ENCODE measurements at places on chromosomes 2 and 18.

GRCh38 chr2:235486729-235487128, 7.1 kb upstream of the AGAP1 start:
- no peak for DNase-seq

DNA sequence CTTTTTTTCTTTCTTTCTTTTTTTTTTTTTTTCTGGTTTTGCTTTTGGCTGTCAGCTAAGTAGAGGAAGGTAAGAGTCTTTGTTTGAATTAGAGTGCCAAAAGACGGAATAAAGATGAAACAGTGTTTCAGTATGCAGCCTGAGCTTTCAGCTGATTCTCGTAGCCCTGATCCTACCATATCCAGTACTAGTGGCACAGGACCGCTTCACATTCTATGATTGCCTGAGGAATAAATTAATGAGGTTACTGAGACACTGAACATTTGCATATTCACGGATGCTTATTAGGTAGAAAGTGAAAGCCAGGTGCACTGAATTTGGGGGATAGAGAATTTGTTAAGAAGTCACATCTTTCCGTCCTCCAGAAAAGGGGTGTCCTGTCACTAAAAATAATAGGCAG, 421.5 kb upstream of the POU3F3 start:
- DNase-seq = no peak

GRCh38 chr2:37920570-37920969, 4.5 kb upstream of the RMDN2 start:
- DNase-seq = no peak

DNA sequence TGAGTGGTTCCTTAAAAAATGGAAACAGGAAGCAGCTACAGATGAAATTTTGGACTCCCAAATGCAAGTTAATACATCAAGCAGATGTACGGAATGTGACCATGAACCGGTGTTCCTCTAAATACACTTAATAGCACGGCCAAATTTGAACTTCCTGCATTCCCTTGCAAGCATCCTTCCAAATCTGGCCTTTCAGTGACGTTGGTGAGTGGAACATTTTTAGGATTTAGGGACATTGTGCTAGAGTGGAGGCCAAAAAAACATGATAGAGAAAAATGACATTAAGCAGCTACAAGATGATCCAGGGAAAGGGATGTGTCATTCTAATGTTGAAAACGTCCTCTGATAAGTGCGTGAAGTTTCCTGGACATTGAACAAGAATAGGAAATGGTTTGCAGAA, 62.1 kb downstream of the CTAGE1 start:
- no peak for DNase-seq

DNA sequence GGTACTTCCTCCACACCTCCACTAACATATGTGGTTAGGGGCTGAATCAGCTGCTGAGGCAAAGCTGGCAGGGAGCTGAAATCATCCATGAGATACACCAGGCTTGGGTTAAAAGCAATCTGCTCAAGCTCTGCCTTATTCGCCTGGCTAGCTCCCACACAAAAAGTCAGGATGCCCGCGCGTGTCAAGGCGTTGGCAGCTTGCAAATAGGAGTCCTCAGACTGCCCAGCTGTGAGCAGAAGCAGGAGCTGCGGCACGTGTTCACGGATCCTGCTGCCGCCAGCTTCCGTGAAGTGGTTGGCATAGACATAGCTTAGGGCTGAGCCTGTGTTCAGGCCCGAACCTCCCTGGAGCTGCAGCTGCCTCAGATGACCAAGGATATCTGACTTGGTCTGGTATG, 35.3 kb downstream of the COL6A3 start:
- DNase-seq = no peak

GRCh38 chr2:164692114-164692513, 70.8 kb upstream of the GRB14 start:
- DNase-seq = no peak

DNA sequence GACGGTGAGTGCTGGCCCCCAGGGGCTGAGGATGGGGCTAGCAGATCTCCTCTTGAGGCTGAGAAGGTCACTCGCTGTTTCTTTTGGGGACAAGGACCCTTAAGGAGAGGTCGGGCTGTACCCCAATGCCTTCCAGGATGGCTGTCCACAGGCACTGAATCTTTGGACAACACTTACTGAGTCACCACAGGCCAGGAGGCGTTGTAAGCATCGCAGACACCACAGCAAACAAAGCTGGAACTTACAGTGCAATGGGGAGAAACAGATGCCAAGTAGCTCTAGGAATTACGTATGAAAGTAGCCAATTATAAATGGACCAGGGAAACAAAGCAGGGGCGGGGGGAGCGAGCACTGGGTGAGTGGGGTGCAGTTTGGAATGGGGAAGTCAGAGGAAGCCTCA, 219.8 kb downstream of the GLI2 start:
- DNase-seq = no peak

GRCh38 chr2:133331436-133331835, 236.8 kb downstream of the NCKAP5 start:
- no peak for DNase-seq

GRCh38 chr2:147792966-147793617, 51.7 kb upstream of the ACVR2A start:
- no peak for DNase-seq

DNA sequence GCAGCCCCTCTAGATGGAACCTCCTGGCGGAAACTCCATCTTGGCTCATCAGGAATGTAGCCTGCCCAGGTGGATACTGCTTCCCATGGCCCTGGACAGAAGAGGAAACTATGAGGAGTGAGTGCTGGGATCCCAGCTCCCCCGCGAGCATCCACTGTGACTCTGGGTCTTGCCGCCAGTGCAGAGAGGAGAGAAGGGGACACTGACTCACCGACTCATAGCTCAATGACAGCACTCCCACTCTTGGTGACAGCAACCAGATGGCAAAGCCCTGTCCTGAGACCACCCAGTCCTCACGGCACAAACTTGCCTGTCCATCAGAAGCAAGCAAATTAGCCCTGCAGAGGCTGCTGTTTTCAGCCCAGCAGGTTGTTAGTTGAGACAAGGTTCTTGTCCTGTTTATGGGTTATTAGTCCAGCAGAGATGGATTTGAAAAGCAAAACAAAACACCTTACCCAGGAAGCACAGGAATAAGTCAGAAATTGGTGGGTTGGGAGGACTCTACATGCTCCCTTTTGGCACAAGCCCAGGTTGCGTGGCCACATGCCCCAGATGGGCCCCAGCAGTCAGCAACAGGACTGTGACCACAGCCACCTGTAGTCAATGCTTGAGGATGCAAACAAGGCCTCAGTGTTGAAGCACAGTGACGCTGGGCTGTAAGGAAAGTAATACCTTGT, 111.5 kb upstream of the GLI2 start:
- no peak for DNase-seq

- no peak for DNase-seq
Observed at GRCh38 chr2:208657468-208657867, 250.9 kb downstream of the PTH2R start.

- no peak for DNase-seq
Observed at GRCh38 chr18:6885992-6886796, 156.7 kb downstream of the ARHGAP28 start.

DNA sequence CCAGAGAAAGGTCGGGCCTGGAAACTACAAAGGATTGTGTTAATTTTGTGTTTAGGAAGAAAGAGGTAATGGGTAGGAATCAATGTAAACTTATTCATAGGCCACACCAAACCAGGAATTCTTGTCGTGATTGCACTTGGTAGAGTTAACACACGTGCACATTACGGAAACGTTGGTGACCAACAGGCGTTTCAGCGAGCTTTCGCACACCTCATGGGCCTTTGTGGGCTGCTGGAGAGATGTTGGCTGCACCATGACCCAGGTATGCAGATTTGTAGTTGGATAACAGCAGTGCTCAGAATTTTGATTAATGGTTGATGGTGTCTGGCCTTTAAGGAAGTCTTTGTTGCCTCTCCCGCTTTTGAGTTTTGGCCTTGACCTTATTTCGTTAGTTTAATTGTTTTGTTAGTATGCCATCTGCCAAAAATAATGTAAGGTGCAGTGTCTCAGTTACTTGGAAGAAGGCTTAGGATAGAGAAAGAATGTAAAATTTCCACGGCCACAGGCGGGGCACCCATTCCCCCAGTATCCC, 1.9 kb downstream of the ZNF236 start:
- DNase-seq = no peak

- DNase-seq = no peak
Observed at GRCh38 chr18:58522132-58522531, 106.8 kb downstream of the ALPK2 start.

DNA sequence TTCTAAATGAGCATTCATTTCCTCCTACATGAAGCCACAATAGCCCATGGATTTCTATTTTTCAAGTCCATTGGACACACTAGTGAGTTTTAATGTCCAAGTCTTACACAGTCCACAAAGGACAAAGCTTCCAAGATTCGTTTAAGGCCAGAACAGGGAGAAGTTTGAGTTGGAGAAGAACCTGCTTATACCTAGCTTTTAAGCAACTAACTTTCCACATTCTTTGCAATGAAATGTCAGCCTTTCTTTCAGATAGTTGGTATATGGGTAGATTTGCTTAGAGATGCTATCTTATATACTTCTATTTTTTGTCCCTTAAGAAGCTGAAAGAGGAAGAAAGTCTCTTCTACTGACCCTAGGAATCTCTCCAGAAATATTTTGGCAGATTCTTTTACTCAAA, 66.1 kb upstream of the NPAS2 start:
- DNase-seq = no peak

Data from stimulated activated CD8-positive, alpha-beta memory T cell treated with anti-CD3 and anti-CD28 coated beads, Interleukin-7, amount 100 ng/mL, for 48 hours (primary cell).